ENCODE measurements at places on chromosomes 2 and 18.

DNA sequence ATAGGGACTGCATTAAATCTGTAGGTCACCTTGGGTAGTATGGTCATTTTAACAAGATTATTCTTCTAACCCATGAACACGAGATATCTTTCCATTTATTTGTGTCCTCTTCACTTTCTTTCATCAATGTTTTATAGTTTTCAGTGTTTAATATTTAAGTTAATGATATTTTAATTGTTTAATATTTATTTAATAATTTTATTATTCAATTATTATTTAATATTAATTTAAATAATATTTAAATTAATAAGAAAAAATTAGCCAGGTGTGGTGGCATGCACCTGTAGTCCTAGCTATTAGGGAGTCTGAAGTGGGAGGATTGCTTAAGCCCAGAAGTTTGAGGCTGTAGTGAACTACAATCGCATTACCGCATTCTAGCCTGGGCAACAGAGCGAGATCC, 33.0 kb downstream of the CASP10 start:
- no peak for DNase-seq

DNA sequence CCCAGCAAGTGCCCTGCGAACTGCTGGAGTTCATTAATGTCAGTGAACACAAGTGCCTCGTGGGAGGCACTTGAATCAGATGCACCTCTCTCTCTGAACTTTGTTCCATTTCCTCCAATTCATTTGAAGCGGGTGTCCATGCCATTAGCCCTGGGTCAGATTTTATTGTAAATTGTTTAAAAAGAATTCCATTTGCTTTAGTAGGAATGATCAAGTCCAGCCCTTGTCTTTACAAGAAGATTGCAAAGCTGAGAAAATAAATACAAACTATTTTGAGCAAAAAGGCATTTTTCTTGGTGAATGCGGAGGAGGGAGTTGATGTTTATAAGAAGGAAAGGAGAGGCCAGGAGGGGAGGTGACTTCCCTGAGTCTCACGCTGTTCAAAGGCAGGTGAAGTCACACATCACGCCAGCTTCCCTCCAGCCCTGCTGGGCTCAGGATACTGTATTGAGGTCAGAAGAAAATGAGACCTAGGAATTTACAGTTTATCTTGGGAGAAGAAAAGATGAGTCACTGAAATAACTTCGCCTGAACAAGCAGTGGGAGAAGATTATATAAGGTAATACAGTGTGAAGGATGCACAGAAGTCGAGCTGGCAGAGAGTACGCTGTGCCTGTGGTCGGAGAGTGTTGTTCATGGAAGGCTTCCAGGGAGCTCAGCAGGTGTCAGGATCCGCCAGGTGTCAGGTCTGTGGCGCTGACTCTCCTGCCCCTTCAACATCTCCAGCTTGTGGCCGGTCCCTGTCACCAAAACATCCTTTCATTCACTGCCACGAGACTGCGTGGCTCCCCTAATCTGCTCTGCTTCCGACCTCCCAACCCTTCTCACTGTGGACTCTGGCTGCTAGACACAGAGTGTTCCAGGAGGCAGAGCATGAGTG, 36.5 kb downstream of the EFR3B start:
- peak; percentile 84 for DNase-seq

DNA sequence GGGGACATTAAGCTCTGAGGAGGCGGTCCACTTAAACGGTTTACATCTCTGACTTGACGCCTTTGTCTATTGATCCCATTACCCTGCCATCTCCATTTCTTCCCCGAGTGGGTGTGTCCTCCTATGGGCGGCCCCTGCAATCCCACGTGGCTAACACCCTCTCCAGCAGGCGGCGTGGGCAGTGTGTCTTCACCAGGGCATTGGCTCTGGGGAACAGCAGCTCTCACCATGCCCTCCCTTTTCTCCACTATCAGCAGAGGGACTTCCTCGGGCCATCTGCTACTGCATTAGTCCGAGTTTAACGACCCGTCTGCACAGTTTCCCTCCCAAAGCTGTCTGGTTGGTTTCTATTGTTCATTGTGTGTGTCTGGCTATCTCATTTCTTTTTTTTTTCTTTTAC, 511.9 kb upstream of the NRP2 start:
- DNase-seq = no peak

GRCh38 chr2:28424799-28425463, 32.3 kb downstream of the FOSL2 start:
- no peak for DNase-seq
